ENCODE measurements at places on chromosomes 13 and 19. TPM values are rescaled to one million over a fixed set of nuclear protein-coding genes. Genes with fewer than 3 reads are reported as not detected.

Gene NXNL1
- not detected for total RNA-seq

Gene ZNF208
- under 0.01 TPM for total RNA-seq

Gene LRRC4B
- total RNA-seq = 0.25 TPM

Gene FCAR
- not detected for total RNA-seq

Gene DIRAS1
- total RNA-seq = 2.3 TPM

Gene PSG11
- total RNA-seq = not detected

Gene ATP4B
- total RNA-seq = not detected

Gene IGFL4
- total RNA-seq = not detected

Gene FREM2
- total RNA-seq = 0.49 TPM

Gene IGSF23
- total RNA-seq = 2.9 TPM

Gene CEACAM7
- total RNA-seq = not detected

Gene ZNF415
- total RNA-seq = 2.2 TPM

Gene C19orf67
- not detected for total RNA-seq

Gene MLNR
- total RNA-seq = not detected

Gene SLC1A6
- not detected for total RNA-seq

Gene FPR3
- not detected for total RNA-seq

Gene AXL
- total RNA-seq = 356 TPM

Gene ATP1A3
- 0.49 TPM for total RNA-seq

Gene EMP3
- total RNA-seq = 190 TPM

Gene LRG1
- total RNA-seq = not detected

Gene RB1
- 23.5 TPM for total RNA-seq

Gene IGFL3
- not detected for total RNA-seq

Gene PRR36
- 1.0 TPM for total RNA-seq

Gene ZIC5
- under 0.01 TPM for total RNA-seq

Gene RASGRP4
- total RNA-seq = not detected

Data from mesangial cell (primary cell).